ENCODE measurements at places on chromosomes 3 and 15.

- DNase-seq, result no peak
Observed at GRCh38 chr15:25717457-25718168, 145.5 kb downstream of the ATP10A start.

DNA sequence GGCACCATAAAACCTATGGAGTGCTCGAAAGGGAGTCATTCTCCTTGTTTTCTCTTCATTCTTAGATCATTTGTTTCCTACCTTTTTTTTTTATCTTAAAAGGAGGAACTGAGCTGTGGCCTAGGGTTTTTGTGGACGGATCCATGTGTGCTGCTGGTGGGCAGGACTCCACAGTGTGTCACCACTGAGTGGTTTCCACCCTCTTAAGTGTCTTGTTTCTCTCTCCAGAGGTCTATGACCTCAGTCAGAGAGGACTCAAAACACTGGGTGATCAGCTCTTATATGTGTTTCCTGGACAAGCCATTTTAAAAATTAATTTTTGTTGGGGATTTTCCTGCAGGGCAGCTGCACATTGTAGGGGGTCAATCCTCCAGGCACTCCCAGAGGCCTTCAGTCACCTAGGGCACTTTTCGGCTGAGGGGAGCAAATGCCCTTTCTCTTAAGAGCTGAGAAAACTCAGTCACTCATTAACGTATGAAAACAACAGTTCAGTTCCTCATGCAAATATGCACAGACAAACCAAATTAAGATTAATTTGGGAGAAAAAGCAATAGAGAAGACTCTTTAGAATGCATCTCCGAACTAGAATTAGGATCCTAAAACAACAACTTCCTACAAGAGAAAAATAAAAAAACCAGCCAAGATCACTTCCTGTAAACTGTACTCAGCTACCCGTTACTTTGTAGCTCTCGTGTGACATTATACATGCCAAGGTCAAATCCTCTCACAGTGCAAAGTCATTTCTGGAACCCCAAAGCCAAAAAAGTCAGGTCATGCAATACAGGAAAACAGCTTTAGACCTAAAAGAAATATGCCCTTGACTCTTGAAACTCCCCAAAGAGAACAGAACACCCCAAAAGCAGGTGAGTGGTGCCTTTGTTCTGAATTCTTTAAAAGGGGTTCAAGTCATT lies 27.6 kb upstream of the FAM3D start:
- no peak for DNase-seq

- DNase-seq, result no peak
Observed at GRCh38 chr15:80288131-80288530, 36.1 kb upstream of the CTXND1 start.

GRCh38 chr3:43768381-43768973 lies 77.7 kb downstream of the ABHD5 start:
- DNase-seq, result no peak

DNA sequence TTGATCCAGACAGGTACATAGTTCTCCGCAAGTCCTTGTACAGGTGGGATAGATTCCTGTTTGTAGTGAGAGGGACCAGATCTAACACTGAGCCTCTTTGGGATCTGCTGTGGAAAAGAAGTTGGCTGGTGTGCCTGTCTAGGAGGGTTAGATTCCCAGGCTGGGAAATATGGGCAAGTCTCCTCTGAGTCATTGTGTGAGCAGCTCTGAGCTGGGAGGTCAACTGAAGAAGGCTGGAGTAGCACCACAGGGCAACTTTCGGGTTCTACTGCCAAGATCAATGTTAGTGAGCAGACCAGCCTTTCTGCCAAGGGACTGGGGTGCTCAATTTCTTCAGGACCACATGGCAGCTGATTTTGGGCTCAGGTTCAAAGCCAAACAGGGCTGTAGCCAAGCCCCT lies 33.4 kb downstream of the CLDN1 start:
- no peak for DNase-seq

- no peak for DNase-seq
Observed at GRCh38 chr15:57565311-57565710, 26.4 kb upstream of the MYZAP start.

DNA sequence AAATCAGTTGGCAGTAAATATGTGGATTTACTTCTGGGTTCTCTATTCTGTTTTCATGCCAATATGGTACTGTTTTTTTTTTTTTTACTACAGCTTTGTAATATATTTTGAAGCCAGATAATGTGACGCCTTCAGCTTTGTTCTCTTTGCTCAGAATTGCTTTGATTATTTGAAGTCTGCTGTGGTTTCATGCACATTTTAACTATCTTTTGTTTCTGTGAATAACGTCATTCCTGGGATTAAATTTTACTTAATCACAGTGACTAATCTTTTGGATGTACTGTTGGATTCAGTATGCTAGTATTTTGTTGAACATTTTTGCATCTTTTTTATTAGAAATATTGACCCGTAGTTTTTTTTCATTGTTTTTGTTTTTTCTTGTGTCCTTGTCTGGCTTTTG lies 576.5 kb downstream of the ZNF385D start:
- DNase-seq, result no peak

GRCh38 chr3:62057339-62058047 lies 315.9 kb downstream of the FEZF2 start:
- DNase-seq, result no peak

DNA sequence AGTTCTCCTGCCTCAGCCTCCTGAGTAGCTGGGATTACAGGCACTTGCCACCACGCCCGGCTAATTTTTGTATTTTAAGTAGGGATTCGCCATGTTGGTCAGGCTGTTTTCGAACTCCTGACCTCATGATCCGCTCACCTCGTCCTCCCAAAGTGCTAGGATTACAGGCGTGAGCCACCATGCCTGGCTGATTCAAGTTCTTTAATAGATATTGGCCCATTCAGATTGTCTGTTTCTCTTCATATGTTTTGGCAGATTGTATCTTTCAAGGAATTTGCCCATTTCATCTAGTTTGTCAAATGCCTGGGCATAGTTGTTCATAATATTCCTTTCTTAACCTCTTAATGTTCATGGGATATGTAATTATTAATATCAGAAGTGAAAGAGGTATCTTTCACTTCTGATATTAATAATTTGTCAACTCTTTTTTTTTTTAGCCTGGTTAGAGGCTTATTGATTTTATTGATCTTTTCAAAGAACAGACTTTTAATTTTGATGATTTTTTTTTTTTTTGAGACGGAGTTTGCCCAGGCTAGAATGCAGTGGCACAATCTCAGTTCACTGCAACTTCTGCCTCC lies 40.2 kb upstream of the ZFAND6 start:
- DNase-seq, result no peak

DNA sequence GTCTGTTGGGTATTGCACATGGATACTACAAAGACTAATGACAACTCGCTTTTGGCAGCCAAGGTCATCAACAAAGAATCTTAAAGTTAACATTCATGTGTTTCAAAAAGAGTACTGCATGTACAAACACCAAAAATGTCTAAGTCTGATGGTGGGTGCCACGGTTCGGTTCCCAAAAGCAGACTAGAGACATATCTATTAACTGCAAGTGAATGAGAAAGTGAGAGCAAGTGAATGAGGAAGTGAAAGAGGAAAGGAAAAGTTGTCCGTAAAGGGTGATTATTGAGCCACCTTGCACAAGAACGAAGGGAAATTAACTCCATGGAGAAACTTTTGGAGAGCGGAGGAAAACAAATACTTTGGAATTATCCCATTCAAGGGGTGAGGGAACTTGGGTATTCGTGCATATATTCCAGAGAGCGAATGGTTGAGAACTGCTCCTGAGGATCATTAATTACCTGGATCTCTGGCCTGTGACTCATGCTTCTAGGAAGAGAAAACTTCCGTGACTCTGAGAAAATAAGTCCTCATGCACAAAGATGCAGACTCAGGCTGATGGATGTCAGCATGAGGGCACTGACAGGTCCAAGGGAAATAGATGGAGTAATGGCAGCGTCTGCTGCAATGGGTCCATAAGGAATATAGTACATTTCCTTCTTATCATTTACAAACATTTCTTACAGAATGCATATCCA lies 336.5 kb upstream of the TGFBR2 start:
- DNase-seq, result no peak

GRCh38 chr3:169475576-169475975 lies 187.9 kb downstream of the MECOM start:
- no peak for DNase-seq

GRCh38 chr3:76352511-76353284 lies 567.3 kb upstream of the ZNF717 start:
- no peak for DNase-seq

- DNase-seq, result no peak
Observed at GRCh38 chr3:192710366-192710765, 17.0 kb downstream of the FGF12 start.

DNA sequence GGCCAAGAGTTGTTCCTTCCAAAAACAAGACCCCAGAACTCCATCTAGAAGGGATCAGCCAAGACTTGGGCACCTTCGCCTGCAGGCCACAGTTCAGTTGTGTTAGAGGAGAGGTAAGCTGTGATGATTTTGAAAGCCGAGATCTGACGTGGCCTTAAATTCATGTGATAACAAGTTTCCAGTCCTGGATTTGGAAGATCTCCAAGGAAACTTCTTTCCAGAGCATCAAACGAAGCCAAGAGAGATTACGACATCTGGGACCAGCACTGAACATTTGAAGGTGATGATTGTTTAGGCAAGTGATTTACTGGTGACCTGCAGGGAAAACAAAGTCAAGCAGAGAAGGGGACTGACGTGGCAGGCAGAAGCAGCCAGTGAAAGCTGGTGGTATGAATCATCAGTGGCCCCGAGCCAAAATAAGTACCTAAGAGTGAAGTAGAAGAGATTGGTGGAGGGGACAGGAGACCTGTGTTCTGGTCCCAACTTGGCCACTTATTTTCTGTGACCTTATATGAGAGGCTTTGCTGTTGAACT lies 339.0 kb upstream of the PROK2 start:
- DNase-seq, result no peak

DNA sequence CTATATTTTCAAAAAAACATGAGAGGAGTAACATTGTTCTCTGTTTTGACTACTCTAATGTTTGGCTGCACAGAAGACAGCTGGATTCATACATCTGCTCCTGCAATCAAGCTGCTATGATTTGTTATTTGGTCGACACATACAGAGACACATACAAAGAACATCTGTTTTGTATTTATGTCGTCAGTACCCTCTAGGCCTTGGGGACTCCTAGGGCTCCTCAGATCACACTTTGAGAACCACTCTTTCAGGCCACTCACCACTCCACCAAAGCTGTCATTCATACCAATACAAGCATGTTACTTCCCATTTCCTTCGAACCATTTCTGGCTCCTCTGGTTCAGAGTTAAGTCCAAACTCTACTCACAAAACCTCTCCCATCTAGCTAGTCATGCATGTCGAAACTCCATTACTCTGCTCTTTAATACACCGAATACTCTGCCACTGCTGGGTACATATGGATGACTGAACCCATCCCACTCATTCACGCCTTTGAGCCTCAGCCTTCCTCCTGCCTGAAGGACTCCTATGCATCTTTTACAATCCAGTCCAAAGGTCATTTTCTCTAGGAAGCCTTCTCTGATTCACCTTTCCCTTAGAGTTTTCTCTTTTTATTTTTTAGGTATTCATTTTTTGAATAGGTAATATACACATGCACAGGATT lies 102.9 kb upstream of the ARHGEF3 start:
- DNase-seq, result no peak
